Activated B cell treated with CpG ODN at 0.5 μM for 24 hours (primary cell): ENCODE measurements at places on chromosomes 2 and 18.

DNA sequence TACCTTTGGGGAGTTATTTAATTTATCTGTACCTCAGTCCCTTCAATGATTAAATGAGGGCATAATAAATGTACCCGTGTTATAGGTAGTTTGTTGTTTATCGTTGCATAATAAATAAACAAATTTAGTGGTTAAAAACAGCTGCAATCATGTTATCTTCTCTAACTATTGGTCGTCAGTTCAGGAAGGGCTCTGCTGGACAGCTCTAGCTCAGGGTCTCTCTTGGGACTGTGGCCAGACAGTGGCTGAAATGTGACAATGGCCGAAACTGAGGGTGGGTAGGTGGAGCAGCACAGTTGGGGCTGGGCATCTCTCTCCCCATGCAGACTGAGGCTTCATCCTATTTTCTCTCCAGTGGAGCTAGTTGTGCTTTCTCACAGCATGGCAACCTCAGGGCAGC is 632.1 kb upstream of the HS6ST1 start:
- DNase-seq: no peak

DNA sequence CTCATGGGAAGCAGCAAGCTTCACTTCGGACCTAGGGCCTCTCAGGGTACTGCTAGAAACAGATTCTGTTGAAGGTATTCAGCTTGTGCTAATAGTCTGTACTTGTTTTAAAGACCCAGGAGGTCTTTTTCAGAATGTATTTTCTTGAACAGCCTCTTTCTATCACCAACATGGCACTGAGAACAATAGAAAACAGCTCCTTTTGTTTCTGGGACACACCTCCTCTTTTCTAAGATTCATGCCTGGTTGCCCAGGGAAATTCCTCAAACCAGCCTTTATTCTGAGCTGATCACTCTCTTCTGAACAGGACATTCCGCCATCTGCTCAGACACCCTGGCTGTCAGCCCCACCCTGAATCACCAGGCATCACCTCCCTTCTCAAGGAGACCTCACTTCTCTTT is 389.6 kb downstream of the TGIF1 start:
- no peak for DNase-seq

- DNase-seq: no peak
These were observed 187.1 kb downstream of the PTPRM start for GRCh38 chr18:7754258-7754657.

DNA sequence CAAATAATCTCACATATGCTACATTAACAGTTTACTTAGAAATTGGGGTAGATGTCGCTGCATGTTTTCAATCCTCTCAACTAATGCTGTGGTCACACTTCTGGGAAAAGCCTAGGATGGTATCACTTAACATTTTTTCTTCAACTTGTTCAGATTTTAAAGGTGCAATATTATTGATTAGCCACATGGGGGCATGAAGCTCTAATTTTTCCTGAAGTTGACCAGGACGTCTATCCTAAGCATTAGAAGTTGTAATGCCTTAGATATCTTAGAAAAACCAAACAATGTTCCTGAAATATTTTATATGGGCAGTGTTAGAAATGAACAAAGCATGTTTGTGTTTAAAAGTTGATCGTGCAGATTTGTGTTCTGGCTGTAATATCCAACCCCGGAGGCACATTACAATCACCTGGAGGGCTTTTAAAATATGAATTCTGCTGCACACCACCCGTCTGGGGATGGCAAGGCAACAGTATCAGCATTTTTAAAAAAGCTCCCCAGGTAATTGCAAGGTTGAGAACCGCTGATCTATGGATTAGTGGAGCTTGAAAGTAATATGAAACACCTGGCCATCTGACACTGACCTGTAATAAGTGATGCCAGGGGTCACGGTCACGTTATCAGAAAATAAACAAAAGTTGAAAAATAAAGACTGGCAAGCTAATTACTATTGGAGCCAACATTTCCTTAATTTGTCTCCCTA is 100.5 kb upstream of the LMAN1 start:
- DNase-seq: no peak

GRCh38 chr18:61637905-61638595 is 254.8 kb downstream of the RNF152 start:
- no peak for DNase-seq

GRCh38 chr2:11234309-11234708 is 79.0 kb downstream of the SLC66A3 start:
- no peak for DNase-seq

- DNase-seq: no peak
These were observed 2.5 kb upstream of the SERPINE2 start for GRCh38 chr2:224041554-224041953.

DNA sequence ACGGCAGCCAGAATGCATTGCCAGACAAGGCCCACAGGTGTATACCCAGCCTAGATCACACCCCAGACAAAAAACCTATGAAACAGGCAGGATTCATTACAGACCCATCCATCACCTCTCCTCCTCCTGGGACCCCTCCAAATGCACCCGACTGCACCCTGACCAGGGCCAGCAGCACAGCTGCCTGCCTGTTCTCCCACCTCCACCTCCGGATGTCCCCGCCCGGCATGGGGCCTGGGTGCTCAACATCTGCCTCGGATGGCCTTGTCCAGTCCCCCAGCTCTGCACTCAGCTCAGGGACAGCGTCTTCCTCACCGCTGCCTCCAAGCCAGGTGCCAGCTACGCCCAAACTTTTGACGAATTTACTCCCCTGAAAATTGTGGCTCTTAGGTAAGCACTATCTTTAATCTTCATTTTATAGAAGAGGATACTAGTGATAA is 91.1 kb downstream of the TPO start:
- DNase-seq: no peak

- no peak for DNase-seq
These were observed 102.3 kb upstream of the EPB41L5 start for GRCh38 chr2:119910566-119910965.

- no peak for DNase-seq
These were observed 9.9 kb upstream of the GPR35 start for GRCh38 chr2:240615396-240615795.

DNA sequence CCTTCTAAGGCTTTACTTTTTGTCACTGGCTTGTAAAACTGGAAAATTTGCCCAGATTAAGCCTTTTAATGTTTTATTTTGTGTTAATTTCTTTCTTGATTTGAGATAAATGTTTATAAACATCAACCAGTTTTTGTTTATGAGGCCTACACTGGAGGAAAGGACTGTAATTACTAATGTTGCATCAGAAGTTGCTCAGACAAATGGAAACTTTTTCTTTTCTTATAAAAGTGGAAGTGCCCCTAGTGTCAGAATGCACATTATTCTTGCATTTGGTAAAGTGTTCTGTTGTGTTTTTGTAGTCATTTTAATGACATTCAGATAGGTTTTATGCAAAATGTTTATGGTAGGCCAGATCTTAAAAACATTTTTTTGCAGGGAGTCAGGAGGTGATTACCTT is 25.3 kb downstream of the LCLAT1 start:
- DNase-seq: no peak

GRCh38 chr18:79400591-79401381 is 5.1 kb downstream of the NFATC1 start:
- no peak for DNase-seq

DNA sequence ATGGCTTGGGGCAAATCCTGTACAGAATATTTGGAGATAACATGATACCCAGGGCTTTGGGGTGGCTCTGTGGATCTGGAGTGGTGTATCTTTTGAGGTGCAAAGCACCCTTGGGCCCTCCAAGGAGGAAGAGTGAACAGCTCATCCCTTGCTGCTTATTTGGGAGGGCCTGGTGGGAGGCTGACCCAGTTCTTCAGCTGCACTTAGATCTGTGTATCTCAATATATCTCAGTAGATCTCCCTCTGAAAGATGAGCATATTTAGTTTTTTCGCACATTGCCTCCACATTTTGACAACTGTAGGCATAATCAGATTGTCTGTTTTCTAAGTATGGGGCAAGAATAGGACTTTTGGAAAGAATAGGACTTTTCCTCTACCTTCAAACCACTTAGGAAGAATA is 2.8 kb downstream of the TRIM54 start:
- no peak for DNase-seq
